ENCODE measurements at places on chromosomes 11 and 22. TPM values are rescaled to one million over a fixed set of nuclear protein-coding genes. Genes with fewer than 3 reads are reported as not detected.

CCDC157 gene
- total RNA-seq, result 6.3 TPM

DNA sequence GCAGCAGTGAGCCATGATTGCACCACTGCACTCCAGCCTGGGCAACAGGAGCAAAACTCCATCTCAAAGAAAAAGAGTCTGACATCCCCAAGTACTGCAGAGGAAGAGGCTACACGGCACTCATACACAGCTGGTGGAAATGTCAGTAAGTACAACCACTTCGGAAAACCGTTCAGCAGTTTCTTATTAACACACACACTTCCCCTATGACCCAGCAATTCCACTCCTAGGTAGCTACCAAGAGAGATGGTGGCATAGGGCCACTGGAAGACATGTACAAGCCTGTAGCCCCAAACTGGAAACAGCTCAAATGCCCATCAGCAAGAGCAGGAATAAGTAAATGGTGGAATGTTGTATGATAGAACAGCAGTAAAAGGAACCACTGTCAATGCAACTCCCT is 3.3 kb downstream of the DRAP1 start:
- H3K4me1 ChIP-seq, result peaks cover 20% of the 10 kb centered on the region
- H3K36me3 ChIP-seq, result peaks cover 32% of the 10 kb centered on the region
- no peak overlapping the region for H3K27ac ChIP-seq
- H3K4me3 ChIP-seq, result no peak overlapping the region
- H3K27me3 ChIP-seq, result no peaks in the 10 kb centered on the region
- no peak for DNase-seq

DNA sequence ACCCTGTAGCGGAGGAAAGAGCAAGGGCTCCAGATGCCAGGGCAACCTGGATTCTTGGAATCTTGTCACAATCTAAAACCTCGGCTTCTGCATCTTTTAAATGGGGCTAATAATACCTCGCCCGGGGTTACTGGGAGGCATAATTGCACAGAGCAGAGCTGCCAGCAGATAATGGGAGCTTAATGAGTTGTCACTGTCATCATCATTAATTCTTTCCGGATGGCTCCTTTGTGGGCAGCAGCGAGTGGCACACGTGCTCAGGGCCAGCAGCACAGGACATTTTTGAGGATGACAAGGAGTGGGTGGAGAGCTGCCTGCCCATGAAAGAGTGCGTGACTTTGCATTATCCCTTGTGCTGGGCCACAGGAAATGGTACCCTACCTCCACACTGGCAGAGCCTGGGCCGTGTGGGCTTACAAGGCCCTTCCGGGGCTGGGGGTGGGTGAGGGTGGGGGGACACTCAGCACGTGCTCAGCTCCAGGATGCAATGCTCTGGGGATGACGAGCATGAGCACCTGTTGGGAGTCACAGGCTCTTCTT is 5.7 kb downstream of the PDGFB start:
- H3K27me3 ChIP-seq, result peaks cover 2% of the 10 kb centered on the region
- peak overlapping the region; percentile 69 for H3K27ac ChIP-seq
- H3K4me3 ChIP-seq, result no peak overlapping the region
- H3K36me3 ChIP-seq, result no peaks in the 10 kb centered on the region
- DNase-seq, result no peak

DNA sequence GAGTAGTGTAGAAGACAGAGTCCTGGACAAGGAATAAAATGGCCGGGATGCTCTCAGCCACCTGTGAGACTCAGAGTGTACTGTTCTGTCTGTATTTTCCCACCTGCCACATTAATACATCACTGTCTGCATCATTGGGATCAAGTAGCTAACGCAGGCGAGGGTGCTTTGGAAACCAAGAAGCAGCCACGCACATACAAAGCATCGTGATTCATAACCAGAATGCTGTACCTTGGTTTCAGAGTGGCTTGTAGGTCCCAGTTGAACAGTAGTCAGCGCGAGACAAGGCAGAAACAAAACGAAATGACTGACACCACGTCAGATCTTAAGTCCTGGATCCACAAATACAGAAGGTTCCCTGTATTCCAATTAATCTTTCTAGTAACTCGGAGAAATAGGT is 198.3 kb downstream of the GRIK4 start:
- H3K4me1 ChIP-seq, result no peaks in the 10 kb centered on the region
- no peaks in the 10 kb centered on the region for H3K36me3 ChIP-seq
- no peak overlapping the region for H3K4me3 ChIP-seq
- no peak overlapping the region for H3K27ac ChIP-seq
- H3K27me3 ChIP-seq, result no peaks in the 10 kb centered on the region

NFAM1 gene
- total RNA-seq, result 0.20 TPM

HBG2 gene
- total RNA-seq, result not detected

DNA sequence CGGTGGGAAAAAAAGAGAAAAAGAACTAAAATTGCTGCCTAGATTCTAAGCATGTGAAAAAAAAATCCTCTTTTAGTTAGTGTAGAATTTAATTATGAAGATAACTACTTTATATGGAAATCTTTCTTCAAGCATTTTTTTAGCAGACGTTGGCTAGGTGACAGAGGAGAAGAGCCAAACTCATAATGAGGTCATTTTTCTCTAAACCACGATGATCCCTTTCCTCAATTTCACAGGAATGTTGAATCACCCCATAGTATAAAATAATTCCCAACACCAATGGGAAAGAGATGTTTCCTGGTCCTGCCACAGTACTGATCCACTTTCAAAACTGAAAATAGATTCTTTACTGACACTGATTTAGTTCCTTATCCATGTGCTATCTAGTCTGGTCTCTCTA is 319.8 kb downstream of the DLG2 start:
- H3K4me3 ChIP-seq, result no peak overlapping the region
- no peak overlapping the region for H3K27ac ChIP-seq
- no peaks in the 10 kb centered on the region for H3K27me3 ChIP-seq
- DNase-seq, result no peak

DNA sequence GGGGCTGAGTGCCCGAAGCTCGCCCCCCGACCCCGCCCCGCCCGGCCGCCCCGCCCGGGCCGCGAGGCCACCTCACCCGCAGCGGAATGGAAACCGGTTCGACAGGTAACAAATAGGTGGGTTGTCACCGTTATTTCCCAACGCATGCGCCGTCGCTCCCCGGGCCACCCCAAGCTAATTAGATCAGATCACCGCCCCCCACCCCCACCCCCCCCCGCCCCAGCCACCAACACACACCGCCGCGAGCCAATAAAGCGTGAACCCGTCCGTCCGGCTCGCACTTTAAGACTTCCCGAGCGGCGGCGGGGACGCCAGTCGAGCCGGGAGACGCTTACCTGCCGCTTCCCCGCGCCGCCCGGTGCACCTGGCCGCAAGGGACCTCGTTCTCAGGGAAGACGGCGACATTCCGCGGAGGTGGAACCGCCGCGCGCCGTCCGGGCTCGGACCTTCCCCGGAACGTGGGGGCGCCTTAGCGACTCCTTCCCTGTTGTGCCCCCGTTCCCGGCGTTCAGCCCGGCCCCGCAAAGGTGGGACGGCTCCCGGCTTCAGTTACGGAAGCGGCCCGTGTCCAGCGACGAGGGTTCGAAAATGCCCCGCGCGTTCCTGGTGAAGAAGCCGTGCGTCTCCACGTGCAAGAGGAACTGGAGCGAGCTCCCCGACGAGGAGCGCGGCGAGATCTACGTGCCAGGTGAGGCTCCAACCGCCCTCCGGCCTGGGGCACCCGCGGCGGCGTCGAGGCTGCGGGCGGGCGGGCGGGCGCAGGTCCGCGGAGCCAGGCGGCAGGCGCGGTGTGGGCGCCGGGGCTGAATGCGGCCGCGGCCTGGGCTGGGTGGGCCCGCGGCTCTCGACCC is at the start of gene OVOL1:
Gene OVOL1 (plus strand): TSS at position 278 of the 851 bp plus-strand sequence. CDS start 311 bp downstream, at position 589.
- H3K4me3 ChIP-seq, result peak within 1 kb of the TSS; percentile 31
- H3K4me1 ChIP-seq, result peaks cover 3% of the 10 kb centered on the region
- no peaks in the 10 kb centered on the region for H3K36me3 ChIP-seq
- peaks cover 75% of the 10 kb centered on the region for H3K27me3 ChIP-seq

DNA sequence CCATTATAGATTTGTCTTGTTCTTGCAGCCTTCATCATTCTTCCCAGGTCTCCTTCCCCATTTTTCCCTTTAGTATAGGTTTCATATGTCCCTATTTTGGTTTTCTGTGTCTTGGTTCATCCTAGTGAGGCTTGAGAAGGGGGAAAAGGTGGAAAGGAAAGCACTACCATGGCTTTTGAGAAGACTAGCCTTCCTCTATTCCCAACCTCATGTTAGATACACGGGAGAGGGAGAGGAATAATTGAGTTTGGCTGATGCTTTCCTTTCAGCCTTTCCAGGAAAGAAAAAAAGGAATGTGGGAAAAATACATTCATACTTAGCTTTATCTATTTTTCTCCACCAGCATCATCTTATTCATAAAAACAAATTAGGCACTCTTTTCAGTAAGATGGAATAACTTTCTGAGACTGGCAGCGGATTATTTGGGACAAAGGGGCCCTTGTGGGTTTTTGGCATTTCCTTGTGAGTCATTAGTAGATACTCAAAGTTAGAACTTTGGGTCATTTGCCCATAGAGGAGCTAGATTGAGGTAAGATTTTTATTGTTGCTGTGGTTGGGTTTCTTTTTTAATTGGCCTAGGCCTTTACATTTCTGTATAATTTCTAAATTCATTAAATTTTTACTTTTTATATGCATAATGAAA is 23.8 kb downstream of the CAPRIN1 start:
- no peak overlapping the region for H3K27ac ChIP-seq
- no peak for DNase-seq
- H3K27me3 ChIP-seq, result no peaks in the 10 kb centered on the region

SCN3B gene
- total RNA-seq, result not detected

GRCh38 chr11:66728038-66728692 is 851 bp downstream of the SPTBN2 start:
- DNase-seq, result no peak
- H3K36me3 ChIP-seq, result no peaks in the 10 kb centered on the region
- peaks cover 2% of the 10 kb centered on the region for H3K4me1 ChIP-seq

CABP4 gene
- 12.0 TPM for total RNA-seq

- no peaks in the 10 kb centered on the region for H3K27me3 ChIP-seq
- H3K4me1 ChIP-seq, result peaks cover 42% of the 10 kb centered on the region
- DNase-seq, result no peak
- peak overlapping the region; percentile 97 for H3K27ac ChIP-seq
Measured at GRCh38 chr11:95698676-95699557, 90.7 kb downstream of the FAM76B start.

Data from T-cell (primary cell).